ENCODE measurements at places on chromosomes 3 and 15.

DNA sequence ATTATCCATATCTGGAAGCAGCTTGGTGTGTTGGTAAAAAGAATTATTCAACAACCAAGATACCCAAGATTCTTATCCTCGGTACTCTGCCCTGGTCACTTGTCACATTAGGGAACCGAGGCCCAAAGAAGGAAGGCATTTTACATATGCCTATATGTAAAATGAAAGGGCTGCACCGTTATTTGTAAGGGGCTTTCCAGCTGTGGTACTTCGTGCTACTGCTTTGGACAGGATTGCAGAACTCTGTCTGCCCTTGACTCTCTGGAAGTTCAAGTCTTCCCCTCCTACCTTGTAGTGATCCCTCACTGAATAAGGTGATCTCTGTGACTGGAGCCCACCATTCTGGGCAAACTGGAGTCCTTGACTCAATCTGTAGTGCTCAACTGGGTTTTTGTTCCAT is 198.9 kb upstream of the TOPAZ1 start:
- DNase-seq: no peak

DNA sequence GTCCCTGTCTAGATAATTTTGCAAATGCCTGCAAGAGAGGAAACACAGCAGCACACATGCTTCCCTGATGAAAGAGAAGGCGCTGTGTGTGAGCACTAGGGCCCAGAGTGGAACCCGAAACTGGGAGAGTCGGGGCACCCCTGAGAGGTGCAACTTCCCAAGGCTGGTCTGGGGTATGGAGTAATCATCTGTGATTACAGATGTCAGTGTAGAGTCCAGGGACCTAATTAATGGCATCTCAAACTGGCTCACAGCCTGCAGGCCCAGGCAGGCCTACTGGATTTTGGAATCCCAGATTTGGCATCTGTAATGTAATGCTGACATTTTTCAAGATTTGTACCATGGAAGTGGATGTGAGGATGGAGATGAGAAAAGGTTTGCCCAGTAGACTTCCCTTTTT is 29.4 kb downstream of the PGPEP1L start:
- DNase-seq: no peak

GRCh38 chr3:157540656-157541055 is 37.4 kb upstream of the VEPH1 start:
- DNase-seq: no peak

GRCh38 chr3:43638594-43639447 is 17.0 kb upstream of the ANO10 start:
- no peak for DNase-seq

GRCh38 chr15:74136814-74137536 is 6.6 kb downstream of the ISLR2 start:
- peak; percentile 38 for DNase-seq

- DNase-seq: no peak
Observed at GRCh38 chr3:125436921-125437320, 61.8 kb upstream of the ZNF148 start.

DNA sequence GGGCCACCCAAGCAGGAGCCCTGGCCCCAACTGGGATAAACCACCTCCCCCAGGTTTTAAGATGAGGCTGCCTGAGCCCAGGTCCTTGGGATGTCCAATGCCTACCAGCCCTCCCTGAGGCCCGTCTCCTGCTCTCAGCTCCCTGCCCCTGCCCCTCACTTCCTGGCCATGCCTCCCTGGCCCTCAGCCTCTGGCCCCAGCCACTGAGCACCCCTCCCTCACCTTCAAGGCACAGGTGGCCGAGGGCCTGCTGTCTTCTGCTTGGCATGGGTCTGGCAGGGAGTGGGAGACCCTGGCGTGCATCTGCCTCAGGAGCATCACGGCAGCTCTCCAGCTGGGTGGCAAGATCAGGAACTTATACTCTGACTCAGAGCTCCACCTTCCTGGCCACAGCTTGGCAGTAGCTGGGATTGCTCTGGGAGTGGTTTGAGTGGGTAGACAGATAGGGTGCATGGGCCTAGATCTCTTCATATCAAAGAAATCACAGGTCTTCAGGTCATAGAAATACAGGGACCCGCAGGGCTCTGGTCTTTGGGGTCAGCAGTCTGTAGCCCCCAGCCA is at the start of gene PLA2G4E:
Gene PLA2G4E (minus strand): TSS at position 330 of the 561 bp plus-strand sequence. CDS start 12 bp downstream, at position 318.
- DNase-seq: no peak

DNA sequence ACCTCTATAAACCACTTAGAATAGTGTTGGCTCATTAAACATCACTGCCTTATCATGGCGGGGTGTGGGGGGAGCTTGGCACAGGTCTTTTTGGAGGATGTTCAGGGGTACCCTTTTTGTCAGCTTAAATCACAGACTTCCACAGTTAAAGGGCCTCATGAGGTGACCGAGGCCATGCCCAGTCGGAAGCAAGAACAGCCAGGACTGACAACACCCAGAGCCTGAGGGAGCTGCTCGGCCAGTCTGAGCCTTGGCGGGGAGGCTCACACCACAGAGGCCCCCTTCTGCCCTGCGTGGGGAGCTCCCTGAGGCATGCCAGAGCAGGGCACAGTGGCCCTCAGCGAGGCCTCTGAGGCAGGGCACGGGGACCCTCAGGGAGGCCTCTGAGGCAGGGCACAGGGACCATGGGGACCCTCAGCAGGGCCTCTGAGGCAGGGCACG is 49.5 kb downstream of the UMPS start:
- no peak for DNase-seq

DNA sequence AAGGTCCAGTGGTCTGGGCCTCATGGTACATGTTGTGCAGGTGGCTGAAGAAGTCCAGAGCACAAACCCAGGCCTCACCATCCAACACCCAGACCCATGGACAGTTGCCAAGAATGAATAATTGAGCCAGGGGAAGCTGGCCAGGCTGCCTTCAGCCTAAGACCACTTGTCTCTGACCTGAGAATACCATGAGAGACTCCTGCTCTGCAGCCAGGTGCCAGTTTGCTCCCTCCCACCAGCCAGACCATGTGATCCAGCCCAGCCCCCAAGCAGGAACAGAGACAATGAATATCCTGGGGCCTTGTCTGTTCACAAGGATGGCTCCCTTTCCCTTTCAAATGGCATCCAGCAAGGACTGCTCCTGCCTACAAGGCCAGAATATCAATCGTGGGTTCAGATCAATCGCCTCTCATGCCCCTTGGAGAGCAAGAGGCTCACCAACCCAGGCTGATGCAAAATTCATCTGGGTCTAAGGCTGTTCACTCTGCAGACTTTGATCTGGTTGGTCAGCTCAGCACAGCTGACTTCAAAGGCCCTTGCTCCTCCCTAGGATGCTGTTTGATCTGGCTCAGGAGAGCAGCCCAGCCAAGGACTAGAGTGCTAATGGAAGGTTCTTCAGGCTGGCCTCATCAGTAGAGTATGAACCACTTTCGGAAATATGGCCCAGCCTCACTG is 13.4 kb downstream of the TRAIP start:
- DNase-seq: no peak

GRCh38 chr15:26065723-26066122 is 202.6 kb upstream of the ATP10A start:
- peak; percentile 5 for DNase-seq

DNA sequence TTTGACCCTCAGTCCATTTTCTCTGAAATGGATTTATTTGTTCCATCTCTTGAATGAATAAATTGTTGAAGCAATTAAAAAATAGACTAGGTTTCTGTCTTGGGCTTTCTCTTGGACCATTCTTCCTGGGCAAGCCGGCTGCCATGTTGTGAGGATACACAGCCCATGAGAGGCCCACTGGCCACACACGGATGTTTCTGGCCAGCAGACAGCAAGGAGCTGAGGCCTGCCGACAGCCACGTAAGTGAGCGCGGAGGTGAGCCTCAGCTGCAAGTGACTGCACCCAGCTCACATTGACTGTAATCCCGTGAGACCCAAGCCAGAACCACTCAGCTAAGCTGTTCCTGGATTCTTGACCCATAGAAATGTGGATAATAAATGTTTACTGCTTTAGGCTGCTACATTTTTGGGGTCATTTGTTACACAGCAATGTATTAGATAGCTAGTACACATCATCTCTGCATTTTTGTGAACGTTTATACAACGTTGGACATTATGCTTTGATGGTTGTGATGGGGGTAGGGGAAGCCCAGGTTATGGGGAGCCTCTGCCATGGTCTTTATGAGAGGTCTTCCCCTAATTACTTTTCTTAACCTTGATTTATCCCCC is 22.8 kb downstream of the IDH3A start:
- DNase-seq: no peak

GRCh38 chr3:78066287-78066686 is 1026.4 kb downstream of the ROBO2 start:
- DNase-seq: no peak

GRCh38 chr3:197430934-197431333 is 124.8 kb downstream of the BDH1 start:
- DNase-seq: no peak

GRCh38 chr15:74251131-74251811 is 15.1 kb downstream of the CCDC33 start:
- DNase-seq: no peak

DNA sequence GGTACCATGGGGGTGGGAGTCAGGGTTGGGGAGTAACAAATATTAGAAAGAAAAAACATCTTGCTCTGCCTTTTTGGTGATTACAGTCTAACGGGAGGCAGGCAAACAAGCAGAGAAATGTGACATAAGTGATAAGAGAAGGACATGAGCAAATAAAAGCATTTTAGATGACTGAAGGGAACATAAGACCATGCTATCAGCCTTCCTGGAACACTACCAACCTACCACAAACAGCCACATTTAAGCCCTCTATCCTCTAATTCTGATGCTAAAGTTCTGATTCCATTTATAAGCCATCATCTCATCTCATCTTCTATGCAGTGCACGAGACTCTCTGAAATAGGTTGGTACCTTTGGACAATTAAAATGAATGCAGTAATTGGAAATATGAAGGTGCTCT is 243.4 kb upstream of the P2RY1 start:
- DNase-seq: no peak

DNA sequence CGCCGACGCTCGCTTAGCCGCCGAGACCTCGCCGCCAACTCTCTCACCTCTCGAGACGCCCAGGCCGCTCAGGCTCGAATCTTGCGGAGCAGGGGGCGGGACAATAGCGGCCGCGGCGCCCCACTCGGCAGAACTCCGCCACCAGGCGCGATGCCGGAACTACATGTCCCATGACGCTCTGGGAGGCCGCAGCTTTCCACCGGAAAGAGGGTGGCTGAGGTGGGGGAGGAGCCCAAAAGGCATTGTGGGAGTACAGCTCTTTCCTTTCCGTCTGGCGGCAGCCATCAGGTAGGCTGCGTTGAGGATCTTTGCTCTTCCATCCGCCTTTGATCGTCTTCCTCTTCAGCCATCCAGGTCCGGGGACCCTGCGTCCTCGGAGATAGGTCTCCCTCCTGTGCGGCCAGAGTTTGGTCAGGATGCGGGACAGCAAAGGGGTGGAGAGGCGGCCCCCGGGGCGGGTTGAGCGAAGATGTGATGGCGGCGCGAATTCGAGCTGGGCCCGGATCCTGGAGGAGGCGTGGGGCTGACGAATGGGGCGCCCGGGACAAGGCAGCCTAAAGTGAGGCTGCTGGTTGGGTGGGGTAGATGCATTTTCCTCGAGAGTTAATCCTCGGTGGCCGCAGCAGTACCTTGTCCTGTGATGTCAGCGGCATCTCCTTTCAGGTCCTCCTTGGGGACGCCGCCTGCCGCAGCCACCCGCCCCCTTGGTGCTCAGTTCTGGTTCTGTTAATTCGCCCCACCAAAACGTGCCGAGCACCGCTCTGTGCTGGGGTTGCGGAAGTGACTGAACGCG is at the start of the genes NKIRAS1 and RPL15:
Gene NKIRAS1 (minus strand): TSS at position 105 of the 793 bp plus-strand sequence. CDS start 6,086 bp downstream, outside the sequence.
Gene RPL15 (plus strand): TSS at position 247 of the 793 bp plus-strand sequence. CDS start 728 bp downstream, outside the sequence.
- peak; percentile 94 for DNase-seq

DNA sequence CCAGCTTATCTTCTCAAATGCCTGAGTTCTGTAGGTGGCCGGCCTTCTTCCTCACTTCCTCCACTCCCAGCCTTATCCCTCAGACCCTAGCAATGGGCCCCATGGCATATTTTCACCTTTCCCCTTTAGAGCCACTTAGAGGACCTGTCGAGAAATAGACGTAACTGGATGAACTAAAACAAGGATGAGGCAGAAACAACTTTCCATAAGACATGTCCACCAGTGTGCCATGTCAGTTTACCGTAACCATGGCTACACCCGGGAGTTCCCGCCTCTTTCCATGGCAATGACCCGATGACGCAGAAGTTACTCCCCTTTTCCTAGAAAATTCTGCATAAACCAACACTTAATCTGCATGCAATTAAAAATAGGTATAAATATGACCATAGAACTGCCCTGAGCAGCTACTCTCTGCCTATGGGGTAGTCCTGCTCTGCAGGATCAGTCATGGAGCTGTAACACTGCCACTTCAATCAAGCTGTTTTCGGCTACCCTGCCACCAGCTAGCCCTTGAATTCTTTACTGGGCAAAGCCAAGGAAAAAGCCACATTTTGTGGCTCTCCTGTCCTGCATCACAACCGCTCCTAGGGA is 55.1 kb upstream of the ZBTB38 start:
- DNase-seq: no peak

GRCh38 chr3:25665315-25666280 is 891 bp upstream of the TOP2B start:
- DNase-seq: no peak

DNA sequence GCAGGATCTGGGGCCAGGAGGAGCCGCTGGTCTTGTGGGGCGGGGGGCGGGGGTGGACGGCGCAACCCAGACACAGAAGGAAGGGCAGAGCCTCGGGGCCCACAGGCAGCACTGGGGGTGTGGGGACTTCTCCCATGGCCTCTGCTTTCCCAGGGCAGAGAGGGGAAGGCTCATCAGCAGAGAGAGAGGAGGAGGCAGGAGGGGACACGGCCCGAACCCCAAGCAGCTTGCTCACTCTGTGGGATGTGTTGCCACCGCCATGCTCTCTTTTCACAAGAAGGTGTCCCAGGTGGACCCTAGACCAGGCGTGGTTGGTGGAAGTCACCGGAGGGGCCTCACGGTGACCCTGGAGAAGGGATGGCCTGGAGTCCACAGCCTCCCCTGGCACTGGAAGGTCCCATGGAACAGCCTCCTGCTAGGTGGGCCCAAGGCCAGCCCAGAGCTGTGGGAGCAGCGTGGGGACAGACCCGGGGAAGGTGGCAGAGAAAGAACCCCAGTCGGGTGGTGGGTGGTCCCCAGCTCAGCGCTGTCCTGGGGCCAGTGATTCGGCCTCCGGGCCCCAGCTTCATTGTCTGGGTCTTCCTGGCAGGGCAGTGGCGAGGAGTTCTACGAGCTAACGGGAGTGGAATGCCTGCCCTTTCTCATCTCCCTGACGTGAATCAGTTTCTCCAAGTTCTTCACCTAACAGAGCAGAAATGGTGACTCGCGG is 46.8 kb upstream of the PCSK6 start:
- DNase-seq: no peak

- DNase-seq: no peak
Observed at GRCh38 chr15:100725121-100726069, 123.0 kb downstream of the ASB7 start.

GRCh38 chr3:46713898-46714552 is 3.6 kb downstream of the PRSS50 start:
- DNase-seq: peak; percentile 28

- DNase-seq: no peak
Observed at GRCh38 chr3:99400352-99400751, 238.0 kb upstream of the COL8A1 start.

DNA sequence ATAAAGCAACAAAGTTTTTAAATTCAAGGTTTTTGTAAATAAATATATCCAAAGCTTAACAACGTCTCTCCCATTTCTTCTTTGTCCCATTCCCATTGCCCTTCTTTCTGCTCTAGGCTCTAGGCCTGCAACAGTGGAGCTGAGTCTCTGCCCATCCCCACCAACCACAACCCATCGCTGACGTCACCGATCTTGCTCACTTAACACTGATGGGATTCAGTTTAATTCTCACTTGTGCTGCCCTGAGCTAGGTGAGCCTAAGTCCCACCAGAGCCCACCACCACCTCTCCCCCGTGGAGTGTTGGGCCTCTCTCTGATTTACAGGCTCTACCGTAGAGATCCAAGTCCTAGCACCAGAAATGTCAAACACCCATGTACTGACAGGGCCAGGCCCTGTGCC is 61.3 kb upstream of the RAB6B start:
- no peak for DNase-seq

Data from NCI-H1092 treated with DMSO at 0.1 percent for 48 hours (cell line).